HT-29 (cell line): ENCODE measurements at places on chromosomes 13 and 19.

- no peak for DNase-seq
These were observed 519.9 kb upstream of the SPRY2 start for GRCh38 chr13:80860845-80861244.

DNA sequence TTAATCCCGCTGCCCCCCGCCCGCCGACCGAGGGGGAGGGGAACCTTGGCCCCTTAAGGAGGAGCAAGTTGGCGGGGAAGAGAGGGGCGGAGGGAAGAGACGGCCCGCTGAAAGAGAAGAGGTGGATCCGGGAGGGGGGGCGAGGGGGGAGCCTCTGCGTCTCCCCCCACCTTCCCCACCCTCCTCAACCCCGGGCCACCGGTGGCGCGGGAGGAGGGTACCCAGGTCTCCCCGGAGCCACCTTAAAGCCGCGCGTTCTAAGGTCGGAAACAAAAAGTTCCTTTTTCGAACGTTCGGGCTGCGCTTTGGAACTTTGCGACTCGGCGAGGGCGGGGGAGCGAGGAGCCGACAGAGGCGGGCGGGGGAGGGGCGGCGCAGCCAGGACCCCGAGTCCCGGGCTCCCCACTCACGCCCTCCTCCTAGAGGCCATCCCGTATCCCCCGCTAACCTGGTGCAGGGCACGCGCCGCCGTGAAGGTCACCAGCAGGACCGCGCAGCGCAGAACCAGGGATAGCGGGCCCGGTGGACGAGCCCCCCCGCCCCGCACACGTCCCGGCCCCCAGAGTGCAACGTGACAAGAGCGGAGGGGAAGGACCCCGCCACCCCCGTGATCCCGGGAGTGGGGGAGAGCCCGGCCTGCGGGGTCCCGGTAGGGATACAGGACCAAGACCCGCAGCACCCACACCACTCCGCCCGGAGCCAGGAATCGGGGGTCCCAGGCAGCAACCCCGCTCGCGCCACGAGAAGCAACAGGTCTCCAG is 659 bp downstream of the ERF start:
- peak; percentile 85 for DNase-seq

DNA sequence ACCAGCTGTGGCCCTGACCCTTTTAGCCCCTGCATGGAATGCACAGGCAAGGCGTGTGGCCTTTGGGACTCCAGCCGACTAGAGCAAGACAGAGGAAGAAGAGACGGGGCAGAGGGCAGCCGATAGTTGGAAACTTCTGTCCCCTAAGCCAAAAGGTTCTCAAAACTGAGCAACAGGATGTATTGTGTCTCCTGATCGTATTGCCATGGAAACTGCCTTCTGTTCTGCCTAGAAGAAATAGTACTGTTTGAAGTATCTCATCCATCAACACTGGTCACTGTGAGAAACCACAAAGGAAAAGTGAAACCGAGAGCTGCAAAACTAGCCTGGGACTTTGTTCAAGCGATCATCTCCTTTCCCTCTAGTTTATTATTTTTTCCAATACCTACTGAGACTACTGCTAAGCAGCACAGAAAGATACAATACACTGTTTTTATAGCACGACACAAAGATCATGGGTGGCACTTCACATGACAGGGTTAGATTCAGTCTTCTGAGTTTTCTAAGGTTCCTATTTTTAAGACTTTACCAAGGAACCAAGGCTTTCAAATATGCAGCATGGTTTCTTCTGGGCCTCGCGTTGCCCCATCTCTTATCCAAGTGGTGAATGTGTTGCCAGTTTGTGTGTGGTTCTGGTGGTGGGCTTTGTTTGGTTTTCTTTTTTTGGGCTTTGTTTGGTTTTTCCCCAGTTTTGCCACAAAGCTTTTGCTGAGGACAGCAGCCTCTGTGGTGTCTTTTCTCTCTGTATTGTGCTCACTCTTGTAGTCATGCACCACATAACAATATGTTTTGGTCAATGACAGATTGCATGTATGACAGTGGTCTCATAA is 49.3 kb upstream of the GPR183 start:
- no peak for DNase-seq

GRCh38 chr19:2326699-2327360 is 1.6 kb downstream of the LSM7 start:
- DNase-seq: no peak

- no peak for DNase-seq
These were observed 105.1 kb downstream of the FRY start for GRCh38 chr13:32136716-32137115.

GRCh38 chr19:6476155-6476895 is 5.3 kb downstream of the DENND1C start:
- DNase-seq: peak; percentile 56

DNA sequence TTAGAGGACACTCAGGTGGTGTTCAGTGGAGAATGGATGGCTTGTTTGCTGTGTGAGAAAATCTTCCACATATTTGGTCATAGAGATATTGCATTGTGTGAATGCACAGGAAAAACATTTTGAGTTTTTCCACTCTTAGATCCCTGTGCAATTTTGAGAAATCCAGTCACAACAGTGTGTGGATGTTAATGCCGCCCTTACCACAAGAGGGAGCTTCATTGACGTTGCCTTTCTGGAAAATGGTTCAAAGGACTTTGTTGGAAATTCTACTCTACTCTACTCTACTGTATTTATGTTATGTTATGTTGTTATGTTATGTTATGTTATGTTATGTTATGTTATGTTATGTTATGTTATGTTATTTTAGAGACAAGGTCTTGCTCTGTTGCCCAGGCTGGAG is 13.4 kb downstream of the ZNF20 start:
- DNase-seq: peak; percentile 21

DNA sequence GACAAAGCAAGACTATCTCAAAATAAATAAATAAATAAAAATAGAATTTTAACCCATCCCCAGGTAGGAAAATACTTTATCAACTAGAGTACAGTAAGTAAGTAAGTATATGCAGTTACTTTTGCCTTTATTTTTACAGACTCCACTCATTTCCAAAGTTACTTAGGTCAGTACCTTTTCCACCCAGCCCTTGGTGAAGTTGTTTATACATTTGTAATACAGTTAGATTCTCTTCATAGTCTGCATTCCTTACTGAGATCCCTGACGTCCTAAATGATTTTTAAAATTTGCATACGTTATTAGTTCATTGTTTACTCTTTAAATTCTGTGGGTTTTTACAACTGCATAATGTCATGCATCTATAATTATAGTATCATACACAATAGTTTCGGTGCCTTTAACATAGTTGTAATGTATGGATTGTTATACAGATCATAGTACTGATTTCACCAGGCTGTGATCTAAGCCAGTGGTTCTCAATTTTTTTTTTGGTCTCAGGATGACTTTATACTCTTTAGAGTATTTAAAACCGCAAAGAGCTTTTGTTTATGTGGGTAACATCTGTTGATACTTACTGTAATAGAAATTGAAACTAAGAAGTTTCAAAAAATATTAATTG is 10.4 kb downstream of the SETDB2 start:
- DNase-seq: no peak

DNA sequence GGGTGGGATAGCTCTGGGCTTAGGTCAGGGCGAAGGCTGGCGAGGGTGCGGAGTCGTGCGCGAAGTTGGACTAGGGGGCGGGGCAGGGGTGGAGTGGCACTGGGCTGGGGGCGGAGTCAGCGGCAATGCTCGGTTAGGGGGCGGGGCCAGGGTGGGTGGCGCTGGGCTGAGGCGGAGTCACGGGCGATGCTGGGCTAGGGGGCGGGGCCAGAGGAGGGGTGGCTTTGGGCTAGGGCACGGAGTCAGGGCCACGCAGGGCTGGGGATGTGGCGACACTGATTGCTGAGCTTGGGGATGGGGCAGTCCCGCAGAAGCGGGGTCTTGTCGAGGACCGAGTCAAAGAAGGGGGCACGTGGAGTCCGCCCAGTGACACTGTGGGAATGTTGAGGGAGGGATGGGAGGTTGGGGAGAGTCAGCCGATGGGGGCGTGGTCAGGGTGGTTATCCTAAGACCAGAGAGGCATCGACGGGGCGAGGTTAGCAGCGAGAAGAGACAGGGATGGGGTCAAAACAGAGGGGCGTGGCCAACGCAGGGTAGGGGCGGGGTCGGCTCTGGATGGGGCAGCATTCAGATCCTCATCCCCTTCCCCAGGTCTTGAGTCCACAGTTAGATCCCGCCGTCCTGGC is 8.7 kb downstream of the HOMER3 start:
- DNase-seq: peak; percentile 48

GRCh38 chr13:40563350-40564125 is 102.9 kb downstream of the FOXO1 start:
- DNase-seq: no peak

- peak; percentile 25 for DNase-seq
These were observed 138.3 kb upstream of the NBEA start for GRCh38 chr13:34803756-34804155.

DNA sequence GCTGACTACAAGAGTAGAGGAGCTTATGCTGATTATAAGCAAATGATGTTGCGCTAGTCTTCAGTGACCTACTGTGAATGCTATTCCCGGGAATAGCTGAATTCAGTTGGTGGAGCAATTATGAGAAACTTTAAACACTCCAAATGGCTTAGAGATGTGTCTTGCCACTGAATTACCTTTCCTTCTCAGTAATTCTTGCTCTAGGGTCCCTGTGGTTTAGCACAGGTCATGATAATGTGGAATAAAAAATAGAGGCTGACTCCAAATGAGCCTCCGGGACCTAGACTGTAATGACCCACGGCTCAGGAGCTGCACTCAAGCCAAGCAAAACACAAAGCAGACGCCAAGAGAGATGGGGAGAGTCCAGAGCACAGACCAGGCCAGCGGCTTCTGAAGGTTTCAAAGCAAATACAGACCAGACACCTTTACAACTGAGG is 124.7 kb downstream of the RGCC start:
- no peak for DNase-seq

DNA sequence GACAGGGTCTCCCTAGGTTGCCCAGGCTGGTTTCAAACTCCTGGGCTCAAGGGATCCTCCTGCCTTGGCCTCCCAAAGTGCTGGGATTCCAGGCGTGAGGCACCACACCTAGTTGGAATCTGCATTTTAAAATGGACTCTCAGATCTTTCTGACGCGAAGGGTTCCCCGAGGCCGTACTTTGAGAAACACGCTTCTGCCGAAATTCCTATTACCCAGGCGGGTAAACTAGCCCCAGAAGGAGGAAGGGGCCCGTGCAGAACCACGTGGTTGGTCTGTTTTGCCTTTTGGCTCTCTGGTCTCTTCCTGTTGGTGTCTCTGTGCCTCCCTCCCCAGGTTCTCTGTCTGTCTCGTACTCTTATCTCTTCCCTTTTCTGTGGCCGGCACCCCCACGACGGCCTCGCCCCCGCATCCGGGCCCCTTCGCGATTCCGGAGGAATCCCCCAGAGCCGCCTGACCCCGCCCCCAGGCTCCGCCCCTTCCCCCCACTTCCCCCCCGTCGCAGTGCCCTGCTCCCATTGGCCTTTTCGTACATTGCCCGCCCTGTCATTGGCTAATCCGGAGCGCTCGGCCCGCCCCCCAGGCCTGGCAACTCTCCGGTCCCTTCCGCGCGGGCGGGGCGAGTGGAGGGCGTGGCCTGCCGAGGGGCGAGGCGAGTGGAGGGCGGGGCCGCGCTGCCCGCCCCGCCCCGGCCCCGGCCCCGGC is at the start of gene TNFAIP8L1:
TSS of gene TNFAIP8L1 (plus strand) at position 689 of the 703 bp plus-strand sequence. CDS start 12,354 bp downstream, outside the sequence.
- DNase-seq: peak; percentile 90

DNA sequence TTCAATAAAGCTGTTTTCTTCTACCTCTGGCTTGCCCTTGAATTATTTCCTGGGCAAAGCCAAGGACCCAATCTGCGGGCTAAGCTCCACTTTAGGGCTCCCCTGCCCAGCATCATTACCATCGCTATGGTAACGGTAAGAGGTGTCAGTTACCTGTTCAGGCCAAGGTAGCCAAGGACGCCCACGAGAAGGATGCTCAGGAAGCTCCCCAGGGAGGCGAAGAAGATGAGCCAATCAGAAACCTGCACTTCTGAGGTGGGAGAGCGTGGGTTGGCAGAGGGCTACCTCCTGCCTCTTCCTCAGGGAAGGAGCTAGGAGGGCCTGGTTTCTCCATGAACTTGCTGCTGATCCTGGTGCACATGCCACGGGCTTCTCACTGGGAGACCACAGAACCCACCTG is 24.7 kb downstream of the IL12RB1 start:
- DNase-seq: no peak

DNA sequence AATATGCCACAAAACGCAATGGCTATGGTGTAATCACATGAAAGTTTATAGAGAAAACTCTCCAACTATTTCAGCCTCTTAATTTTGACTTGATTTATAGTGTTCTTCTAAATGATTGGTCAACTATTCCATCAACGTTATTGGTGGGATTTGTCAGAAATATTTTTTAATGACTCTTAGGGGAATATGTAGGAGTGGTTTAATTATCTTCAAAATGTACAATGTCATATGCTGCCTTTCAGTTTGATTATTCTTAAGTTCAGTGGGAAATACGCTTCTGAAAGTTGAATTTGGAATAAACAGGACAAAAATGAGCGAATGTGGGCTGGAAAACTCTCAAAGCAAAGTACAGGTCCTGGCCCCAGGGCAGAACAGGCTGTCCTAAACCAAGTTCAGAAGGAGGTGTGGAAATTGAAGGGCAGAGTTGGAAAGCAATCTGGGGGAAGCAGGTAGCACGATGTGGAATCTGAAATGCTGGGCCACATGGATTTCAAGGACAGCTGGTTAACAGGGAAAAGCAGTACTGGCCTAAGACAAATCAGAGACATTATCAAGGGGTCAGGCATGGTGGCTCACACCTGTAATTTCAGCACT is 60.8 kb upstream of the MYCBP2 start:
- no peak for DNase-seq

DNA sequence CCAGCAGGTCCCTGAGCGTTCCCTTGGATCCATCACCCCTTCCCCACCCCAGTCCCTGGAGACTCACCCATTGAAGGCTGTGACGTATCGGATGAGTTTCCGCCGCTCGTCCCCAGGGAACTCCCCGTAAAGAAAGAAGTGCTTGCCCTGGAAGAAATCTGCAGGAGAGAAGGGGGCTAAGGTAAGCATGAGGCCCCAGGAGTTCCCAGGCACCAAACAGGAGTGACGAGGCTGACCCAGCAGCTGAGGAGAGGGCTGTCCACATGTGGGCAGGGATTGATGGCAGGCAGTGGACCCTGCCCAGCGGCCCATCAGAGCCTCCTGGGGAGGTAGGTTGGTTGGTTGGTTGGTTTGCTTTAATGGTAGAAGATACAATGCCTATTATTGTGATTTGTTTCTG is 11.1 kb downstream of the ZNF575 start:
- no peak for DNase-seq

- no peak for DNase-seq
These were observed 41.4 kb upstream of the SERP2 start for GRCh38 chr13:44331912-44332851.

DNA sequence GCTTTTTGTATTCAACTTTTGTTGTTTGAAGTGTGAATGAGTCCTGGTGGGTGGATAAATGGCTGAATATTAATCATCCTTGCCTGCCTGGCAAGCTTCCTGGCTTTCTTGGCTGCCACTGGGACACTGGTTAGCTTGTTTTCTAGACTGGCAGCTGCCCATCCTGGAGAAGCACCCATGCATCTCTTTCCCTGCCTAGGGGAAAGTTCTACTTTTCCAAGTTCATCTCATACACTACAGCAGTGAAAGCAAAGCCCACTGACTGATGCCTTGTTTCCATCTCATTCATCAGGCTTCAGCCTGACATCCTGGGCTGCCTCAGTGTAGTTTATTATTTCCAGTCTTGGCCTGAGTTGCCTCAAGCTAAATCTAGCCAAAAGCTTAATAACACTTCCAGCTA is 244.8 kb downstream of the PCDH20 start:
- no peak for DNase-seq
